Mesenteric fat pad (tissue), 1 donor: ENCODE measurements at places on chromosomes 3 and 15. TPM values are rescaled to one million over a fixed set of nuclear protein-coding genes. Genes with fewer than 3 reads are reported as not detected.

Gene FGD5
- 38.6 TPM for total RNA-seq

Gene ATP8B4
- total RNA-seq: 31.5 TPM

Gene ROPN1
- not detected for total RNA-seq

Gene GP9
- total RNA-seq: not detected

Gene FES
- 68.4 TPM for total RNA-seq
